ENCODE measurements at places on chromosomes 6 and 20. TPM values are rescaled to one million over a fixed set of nuclear protein-coding genes. Genes with fewer than 3 reads are reported as not detected.
A peak's percentile ranks its signal among the peaks of the same experiment; 100 is the strongest.

ASXL1 gene
- 92.5 TPM for total RNA-seq

GRCh38 chr6:36946526-36946925, 8.0 kb upstream of the PI16 start:
- no peak for DNase-seq

ID4 gene
- 85.1 TPM for total RNA-seq

DNA sequence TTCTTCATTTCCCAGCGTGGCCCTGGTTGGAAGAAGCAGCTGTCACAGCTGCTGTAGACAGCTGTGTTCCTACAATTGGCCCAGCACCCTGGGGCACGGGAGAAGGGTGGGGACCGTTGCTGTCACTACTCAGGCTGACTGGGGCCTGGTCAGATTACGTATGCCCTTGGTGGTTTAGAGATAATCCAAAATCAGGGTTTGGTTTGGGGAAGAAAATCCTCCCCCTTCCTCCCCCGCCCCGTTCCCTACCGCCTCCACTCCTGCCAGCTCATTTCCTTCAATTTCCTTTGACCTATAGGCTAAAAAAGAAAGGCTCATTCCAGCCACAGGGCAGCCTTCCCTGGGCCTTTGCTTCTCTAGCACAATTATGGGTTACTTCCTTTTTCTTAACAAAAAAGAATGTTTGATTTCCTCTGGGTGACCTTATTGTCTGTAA, 292.7 kb downstream of the ESR1 start:
- no peak for DNase-seq

- DNase-seq: no peak
Observed at GRCh38 chr6:90198758-90199425, 97.8 kb downstream of the BACH2 start.

TMC2 gene
- 0.15 TPM for total RNA-seq

DNA sequence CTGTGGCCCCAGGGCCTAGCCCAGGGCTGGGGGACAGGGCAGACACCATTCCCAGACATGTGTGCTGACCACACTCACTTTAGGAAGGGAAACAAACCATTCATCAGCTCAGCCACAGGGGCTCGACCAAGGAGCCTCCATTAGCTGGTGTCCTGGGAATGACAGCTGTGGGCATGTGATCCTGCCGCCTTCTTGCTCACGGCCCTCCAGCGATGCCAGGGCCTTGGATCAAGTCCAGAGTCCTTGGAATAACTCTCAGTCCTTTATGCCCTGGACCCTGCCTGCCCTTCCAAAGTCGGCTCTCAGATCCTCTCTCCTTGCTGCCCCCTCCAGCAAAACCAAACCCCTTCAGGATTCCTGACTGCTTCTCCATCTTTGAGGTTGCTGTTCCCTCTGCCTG, 165.0 kb upstream of the RNF24 start:
- no peak for DNase-seq

SLC26A8 gene
- 0.26 TPM for total RNA-seq

DNA sequence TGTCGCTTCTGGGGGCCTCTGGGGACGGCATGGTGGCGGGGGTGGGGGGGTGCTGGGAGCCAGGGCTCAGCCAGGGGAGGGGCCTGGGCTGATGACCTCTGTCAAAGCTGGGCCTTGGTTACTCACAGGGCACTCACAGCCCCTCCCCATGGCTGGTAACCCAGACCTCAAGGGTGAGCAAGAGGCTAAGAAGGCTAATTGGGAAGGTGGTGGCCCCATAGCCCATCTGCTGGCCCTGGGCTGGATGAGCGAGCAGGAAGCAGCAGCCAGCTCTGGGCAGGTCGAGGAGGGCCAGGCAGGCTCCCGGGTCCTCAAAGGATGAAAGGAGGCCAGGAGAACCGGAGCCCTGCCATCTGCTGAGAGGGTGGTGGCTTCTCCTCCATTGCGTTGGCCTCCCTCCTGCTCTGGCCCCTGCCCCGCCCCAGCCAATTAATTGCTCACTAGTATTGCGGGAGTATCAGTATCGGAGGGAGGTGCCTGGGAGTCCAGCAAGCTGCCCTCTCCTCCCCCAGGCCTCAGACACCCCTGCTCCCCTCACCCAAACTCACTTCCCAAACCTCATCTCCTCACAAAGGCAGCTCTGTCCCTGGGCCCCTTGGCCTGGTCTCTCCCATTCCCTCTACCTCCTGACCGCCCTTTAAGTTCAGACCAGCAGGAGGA, 1.0 kb upstream of the CDSN start:
- no peak for DNase-seq

SRMS gene
- not detected for total RNA-seq

DNA sequence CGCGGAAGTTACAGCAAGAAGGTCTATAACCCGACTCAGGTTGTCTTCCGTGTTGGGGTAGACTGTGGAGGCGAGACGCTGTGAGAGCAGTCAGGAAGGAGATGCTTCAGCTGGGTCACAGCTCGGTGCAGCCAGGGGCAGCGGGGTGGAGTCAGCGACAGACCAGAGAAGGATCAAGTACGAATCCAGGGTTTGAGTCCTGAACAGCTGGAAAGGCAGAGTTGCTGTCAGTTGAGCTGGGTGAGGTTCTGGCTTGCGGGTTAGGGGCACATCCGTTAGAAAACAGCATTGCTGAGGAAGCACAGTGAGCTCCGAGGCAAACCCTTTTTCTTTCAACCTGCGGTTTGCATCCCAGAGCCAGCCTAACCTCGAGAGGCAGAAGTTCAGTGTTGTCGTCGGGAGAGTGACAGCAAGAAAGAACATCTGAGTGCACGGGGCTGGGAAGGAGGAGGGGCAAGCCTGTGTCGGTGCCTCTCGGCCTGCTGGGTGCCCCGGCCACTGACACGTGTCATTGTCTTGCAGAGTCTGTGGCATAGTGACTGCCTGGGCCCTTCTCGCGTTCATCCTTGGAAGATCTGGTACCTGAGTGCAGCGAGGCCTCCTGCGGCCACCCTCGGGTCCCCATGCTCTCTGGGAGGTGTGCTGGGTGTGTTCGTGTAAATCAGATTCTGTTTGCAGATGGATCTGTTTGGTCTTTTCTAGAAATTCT, 20.0 kb downstream of the PNLDC1 start:
- DNase-seq: no peak

GRCh38 chr20:39047417-39047985, 85.4 kb downstream of the DHX35 start:
- DNase-seq: no peak

DNA sequence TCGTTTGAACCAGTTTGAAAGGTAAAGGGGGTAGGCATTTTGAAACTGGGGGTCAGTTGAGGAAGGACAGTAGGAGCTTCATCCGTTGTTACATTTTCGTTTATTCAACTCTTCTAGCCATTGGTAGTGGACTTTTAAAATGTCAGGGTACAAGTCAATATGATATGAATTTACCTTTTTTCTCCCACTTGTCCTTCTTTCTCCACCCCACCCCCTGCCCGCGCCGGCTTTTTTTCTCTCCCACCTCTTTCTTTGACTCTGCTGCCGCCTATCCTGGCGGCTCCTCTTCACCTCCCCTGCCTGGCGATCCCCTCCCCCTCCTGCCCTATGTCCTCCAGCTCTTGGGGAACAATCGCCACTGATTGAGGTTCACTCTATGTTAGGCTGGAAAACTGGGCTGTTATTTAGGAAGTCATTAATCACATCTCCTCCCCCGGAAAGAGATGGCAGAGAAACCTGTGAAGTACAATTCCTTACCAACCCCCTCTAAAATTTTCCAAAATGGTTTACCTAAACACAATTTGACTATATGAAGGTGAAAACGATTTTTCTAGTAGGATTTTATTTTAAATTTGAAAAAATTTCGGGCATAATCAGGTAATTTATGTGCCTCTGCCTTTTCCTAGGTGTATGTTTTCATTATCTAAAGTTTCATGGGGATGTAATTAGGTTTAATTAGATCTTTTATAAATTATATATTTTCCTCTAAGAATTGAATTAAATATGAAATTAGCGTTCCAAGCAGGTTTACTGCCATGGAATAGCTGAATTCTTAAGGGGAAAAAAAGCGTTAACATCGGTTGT, 778 bp upstream of the LIN28B start:
- no peak for DNase-seq

DNA sequence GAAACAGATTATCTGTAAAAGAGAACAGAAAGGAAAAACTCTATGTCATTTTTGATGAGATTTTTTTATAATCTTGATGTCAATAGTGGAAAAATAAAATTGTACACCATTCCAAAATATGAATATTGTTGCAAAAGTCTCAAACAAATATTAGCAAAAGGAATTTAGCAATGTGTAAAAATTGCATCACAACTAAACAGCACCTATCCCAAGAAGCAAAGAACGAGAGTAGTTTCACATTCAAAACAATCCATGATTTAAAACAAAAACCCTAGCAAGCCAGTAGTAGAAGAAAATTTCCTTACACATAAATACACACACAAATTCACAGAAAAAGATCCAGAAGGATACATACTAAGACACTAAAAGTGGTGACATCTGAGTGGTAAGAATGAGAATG, 38.4 kb downstream of the LCA5 start:
- no peak for DNase-seq

- DNase-seq: no peak
Observed at GRCh38 chr6:164290101-164290500, 875.6 kb downstream of the QKI start.

GRCh38 chr6:108719477-108719876, 128.7 kb upstream of the ARMC2 start:
- no peak for DNase-seq

- DNase-seq: peak; percentile 81
Observed at GRCh38 chr20:38201356-38201755, 36.3 kb upstream of the TGM2 start.

- no peak for DNase-seq
Observed at GRCh38 chr20:24363031-24363430, 106.4 kb upstream of the SYNDIG1 start.

TMEM200A gene
- total RNA-seq: 7.2 TPM

GRCh38 chr20:63121246-63121645, 94.7 kb downstream of the YTHDF1 start:
- DNase-seq: peak; percentile 26

RBM24 gene
- 6.1 TPM for total RNA-seq

METTL24 gene
- total RNA-seq: 12.5 TPM

GRCh38 chr20:63745424-63745805, 5.8 kb downstream of the SLC2A4RG start:
- DNase-seq: no peak

- DNase-seq: no peak
Observed at GRCh38 chr20:4441191-4441590, 280.5 kb upstream of the PRND start.

GRCh38 chr6:92124200-92124651, 1295.1 kb downstream of the EPHA7 start:
- DNase-seq: no peak

DNA sequence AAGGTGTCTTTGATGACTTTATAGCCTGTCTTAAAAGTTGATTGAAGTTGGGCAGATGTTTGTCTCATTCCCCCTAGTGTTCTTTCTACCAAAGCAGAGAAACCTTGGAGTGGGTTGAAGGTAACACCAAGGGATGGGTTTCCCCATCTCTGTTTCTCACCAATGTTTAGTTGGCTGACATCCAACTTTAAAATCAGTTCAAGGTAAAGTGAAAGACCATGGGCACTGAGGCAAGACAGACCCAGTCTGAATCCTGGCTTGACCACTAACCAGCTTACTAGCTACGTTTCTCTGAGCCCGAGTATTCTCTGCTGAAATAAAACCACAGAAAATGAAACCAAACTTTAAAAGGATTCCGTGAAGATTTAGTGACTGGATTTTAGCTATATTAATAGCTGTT, 258.9 kb downstream of the KIF16B start:
- no peak for DNase-seq

DNA sequence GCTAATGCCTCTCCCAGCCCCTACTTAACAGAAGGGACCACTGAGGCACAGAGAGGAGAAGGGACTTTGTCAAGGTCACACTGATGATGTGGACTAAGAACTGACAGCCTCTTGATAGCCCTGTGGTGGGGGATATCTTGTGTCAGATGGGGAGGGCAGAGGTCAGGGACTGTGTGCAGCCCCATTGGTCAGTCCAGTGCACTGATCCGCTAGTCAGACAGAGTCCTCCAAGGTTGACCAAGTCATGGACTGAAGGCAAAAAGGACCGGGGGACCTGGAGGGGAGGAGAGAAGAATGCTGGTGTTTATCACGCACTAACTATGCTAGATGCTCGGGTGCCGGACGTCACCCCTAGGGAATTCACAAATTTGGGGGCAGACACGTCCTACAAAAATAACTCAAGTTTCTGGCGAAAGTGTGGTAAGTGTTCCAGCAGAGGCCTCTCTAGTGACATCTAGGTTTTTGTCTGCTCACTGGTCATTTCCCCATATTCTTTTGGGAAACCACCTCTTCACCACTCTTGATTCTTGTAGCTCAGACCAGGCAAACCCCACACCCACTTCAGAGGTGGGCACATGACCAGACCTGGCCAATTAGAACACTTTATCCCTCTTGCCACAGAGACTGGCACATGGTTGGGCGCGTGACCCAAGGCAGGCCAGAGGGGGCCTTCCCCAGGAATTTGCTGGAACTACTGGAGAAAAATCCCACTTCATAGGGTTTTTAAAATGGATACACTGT, 21.0 kb downstream of the TCF15 start:
- peak; percentile 24 for DNase-seq

- no peak for DNase-seq
Observed at GRCh38 chr6:80932359-80932758, 820.1 kb downstream of the TENT5A start.

DNA sequence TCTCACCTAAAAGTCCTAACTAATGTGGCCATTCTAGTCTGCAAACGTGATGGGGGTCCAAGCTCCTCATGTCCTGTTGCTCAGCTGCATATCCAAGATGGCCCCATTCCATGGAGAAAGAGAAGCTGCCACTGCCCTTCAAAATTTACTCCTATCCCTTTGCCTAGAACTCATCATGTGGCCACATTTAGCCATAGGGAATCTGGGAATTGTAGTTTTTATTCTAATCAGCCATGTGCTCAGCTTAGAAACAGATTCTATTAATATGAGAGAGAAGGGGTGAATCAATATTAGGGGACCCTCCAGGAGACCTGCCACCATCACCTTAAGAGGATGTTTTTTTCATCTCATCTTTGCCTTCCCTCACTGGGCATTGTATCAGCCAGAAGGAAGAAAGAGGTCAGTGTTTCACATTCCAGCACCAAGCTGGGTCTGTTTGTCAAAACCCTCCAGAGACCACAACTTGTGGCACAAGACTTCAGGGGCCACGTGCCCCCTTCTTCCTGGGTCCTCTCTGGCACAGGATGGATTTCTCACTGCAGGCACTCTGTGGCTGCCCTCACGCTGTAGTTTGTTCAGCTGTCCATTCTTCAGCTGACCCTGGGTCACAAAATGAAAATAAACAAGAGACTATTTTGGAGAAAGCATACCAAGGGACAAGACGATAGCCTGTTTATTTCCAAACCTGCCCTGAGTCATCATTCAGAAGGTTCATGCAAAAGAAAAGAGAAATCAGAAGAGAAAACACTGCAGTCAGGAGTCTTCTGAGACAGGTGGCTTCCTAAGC, 172.0 kb downstream of the EYA2 start:
- DNase-seq: no peak

DNA sequence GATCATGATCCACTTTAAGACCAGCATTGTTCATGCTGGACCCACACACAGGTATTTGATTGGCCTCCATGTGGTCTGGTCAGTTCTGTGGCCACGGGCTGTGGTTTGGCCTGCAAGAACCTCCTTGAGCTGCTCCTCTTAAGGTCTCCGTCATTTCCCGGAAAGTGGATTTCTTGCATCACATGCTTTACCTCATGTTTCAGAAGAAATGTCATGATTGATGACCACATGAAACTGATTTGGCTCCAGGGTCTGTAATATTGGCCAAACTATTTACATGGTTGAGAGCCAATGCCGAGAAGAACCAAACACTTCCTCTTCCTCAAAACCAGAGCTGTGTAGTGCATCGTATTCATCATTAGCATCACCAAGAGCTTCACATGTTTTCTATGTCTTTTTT, 13.2 kb upstream of the RSPH3 start:
- no peak for DNase-seq

GRCh38 chr6:6152060-6152459, 145.3 kb upstream of the NRN1 start:
- no peak for DNase-seq
